EL (cell line): ENCODE measurements at places on chromosomes 3 and 15.

DNA sequence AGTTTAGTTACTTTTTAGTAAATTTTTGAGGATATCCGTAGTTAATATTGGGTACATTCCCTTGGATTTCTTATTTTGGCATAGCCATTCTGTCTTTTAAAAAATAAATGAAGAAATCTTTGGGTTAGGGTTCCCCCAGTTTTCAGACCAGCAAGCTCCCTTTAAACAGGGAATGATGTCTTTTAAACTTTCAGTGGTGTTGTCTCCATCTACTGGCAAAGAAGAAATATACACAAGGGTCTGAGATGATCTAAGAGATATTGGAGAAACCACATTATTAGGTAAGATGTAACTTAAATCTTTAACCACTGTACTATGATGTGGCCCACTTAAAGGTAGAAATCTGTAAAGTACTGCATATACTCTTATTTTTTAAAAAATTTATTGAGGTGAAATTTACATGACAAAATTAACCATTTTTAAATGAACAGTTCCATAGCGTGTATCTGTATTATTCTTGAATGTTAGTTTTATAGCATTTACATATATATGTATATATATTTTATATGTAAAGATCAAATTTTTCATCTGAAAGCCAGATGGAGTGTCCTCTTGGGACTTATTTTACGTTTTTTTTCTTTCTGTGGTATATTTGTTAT lies 35.1 kb upstream of the EIF3J start:
- peak; percentile 55 for DNase-seq

- DNase-seq, result no peak
These were observed 58.2 kb upstream of the SNRPA1 start for GRCh38 chr15:101353240-101353639.

- no peak for DNase-seq
These were observed 160.7 kb upstream of the TSC22D2 start for GRCh38 chr3:150247441-150247840.

- DNase-seq, result no peak
These were observed 1419.6 kb upstream of the ALCAM start for GRCh38 chr3:103947062-103947461.

DNA sequence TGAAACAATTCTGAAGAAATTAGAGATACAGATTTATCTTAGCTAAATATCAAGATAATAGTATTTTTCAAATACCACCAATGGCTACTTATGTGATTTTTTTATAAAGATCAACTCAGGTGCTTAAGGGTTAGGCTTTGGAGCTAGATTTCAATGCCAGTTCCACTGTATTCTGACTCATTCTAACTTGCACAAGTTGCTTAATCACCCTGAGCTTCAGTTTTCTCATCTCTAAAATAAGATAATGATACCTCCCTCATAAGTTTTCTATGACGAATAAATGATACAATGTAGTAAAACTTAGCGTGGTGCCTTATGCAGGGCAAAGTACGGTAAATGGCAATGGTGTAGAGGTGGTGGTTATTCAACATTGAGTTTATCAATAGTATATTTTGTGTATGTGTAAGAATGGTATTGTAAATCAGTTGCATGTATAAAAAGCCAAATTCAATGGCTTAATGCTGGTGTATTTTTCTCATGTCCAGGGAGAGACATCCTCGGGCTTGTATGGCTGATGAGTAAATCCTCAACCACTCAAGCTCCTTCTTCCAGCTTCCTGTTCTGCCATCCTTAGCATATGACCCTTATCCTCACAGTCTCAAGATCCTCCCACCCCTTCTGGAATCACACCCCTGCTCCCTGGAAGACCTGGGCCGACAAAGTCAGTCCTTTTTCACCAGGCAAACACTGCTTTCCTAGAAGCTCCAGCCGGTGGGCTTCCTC lies 505.9 kb upstream of the CFAP20DC start:
- DNase-seq, result no peak

DNA sequence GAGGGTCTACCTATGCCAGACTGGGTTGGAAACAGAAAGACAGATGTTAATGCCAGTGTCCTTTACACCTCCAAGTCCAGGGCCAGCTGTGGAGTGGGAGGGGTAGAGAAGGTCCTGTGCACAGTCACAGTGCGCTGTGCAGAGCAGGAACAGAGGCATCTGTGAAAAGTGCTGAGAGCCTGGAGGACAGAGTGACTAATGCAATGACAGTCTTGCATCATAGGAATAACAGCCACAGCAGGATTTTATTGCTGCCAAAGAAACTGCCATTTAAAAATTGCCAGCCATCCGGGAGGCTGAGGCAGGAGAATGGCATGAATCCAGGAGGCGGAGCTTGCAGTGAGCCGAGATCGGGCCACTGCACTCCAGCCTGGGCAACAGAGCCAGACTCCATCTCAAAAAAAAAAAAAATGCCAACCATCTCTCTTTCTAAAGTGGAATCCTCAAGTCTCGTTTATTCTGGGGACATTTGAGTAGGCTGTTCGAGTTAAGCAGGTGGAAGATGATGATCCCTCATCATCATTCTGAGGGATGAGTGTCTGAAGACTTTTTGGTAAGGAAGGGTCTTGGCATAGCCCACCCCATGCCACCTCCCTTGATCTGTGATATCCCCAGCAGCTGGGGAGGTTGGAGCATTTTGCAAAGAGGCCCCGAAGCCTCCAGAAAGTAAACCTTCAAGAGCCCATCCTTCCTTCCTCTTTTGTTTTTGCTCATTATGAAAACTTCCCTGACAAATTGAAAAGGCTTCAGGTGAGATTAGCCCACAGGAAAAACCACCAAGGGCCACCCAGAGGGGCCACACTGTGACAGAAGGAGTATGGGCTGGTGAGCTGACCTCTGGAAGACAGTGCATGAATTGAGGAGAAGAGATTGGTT lies 7.7 kb downstream of the CCR2 start:
- peak; percentile 78 for DNase-seq

GRCh38 chr3:186320862-186321568 lies 41.0 kb downstream of the DGKG start:
- DNase-seq, result peak; percentile 83

DNA sequence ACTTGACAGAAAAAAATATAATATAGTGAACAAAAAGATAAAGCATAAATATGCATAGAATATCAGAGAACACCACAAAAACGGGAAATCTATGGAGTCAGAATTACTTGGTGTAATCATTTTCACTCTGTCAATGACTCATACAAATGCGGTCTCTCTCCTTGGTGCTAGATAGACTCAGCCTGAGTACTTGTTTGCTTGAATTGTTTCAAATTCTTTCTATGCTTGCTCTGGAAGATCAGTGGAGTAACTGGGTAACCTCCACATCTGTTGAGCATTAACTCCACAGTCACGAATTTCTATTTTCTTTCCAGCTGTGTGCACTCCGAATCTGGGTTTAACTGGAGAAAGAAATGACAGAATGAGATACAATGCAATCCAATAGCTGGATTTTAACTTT lies 760.4 kb downstream of the ZPLD1 start:
- DNase-seq, result no peak

DNA sequence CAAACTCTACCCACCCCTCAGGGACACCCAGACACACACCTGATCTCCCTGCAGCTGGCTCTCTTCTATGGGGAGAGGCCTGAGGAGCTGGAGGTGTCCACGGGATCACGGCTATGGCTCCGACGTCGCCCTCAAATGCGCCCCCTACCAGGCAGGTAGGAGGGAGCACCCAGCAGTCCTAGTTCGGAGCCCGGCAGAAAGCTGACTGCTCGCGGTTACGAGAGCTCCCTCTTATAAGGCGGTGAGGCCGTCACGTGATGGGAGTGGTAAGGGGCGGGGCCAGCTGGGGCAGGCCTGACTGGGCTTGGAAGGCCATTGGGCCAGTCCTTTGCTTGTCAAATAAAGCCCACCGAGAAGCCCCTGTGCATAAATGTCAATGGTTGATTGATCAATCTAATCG lies at the start of gene PRR20G:
Gene PRR20G, minus strand, starts transcription at position 207 of the 400 bp plus-strand sequence. CDS start 681 bp downstream, outside the sequence.
- no peak for DNase-seq

GRCh38 chr3:140765246-140765645 lies 87.4 kb downstream of the TRIM42 start:
- DNase-seq, result no peak

- DNase-seq, result no peak
These were observed 366.4 kb upstream of the TRIM42 start for GRCh38 chr3:140311428-140311827.

DNA sequence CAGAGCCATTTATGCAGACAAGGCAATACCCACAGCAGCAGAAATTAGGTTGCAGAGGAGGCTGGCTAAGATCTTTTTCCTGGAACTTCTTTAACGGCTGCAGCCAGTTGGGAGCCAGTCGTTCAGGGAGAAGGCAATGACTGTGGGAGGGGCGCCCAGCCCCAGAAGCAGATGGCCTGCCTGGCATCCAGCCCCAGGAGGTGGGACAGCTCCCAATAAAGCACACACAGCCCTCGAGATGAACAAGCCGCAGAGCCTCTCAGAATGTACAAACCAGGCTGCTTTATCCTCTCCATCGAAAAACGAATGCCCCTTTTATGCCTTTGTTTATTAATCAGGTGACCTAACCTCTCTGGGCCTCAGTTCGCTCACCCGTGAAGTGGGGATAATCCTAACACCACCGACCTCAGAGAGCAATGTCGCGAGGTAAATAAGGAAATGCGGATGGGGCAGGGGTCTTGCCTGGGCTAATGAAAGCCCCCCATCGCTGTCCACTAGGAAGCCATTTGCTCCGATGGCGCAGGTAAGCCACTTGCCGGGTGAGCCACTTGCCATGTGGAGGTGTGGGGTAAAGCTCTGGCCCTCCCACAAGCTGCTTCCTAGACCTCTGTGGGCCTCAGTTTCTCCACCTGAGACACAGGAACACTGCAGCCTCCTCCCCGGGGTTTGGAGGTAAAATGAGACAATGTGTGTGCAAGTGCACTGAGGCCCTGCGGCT lies 35.8 kb downstream of the MGLL start:
- no peak for DNase-seq

DNA sequence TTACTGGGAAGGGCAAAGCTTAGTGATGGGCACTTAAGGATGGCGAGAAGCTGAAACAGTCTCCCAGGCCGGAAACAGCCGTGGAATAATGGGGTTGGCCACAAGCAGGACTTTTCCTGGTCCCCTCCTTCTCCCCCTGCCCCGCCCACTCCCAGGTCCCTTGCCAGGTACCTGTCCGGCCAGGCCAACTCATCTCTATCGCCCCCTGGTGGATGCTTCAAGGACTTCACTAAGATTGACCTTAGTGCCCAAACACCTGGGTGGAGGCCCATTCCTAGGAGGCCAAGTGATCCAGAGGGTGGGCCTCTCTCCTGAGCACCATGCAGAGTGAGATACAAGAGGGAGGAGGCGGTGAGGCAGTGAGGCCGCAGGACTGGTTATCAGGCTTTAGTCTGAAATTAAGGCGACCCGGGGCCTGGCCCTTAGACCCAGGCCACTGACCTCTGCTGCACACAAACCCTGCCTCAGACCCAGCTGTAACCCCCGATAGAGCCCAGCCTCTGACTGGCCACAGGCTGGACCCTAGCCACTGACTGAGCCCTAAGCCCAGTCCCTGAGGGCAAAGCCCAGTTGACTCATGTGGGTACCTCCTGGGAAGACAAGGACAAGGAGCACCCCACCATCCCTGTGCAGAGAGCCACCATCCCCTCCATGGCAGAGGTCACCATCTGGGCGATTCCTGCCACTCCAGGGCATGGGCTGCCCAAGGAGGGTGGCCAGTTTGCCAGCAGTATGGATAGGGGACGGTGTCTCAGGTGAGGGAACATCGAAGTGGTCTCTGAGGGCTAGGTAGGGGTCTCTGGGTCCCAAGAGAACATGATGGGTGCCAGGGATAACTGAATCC lies 37.6 kb downstream of the VIPR1 start:
- peak; percentile 17 for DNase-seq

GRCh38 chr3:108887121-108887520 lies 64.5 kb downstream of the TRAT1 start:
- no peak for DNase-seq

GRCh38 chr3:168034152-168034928 lies 61.4 kb downstream of the GOLIM4 start:
- DNase-seq, result peak; percentile 35

GRCh38 chr3:66494959-66495667 lies 5.7 kb downstream of the LRIG1 start:
- DNase-seq, result no peak

- DNase-seq, result no peak
These were observed 12.2 kb upstream of the NCKIPSD start for GRCh38 chr3:48697952-48698351.

DNA sequence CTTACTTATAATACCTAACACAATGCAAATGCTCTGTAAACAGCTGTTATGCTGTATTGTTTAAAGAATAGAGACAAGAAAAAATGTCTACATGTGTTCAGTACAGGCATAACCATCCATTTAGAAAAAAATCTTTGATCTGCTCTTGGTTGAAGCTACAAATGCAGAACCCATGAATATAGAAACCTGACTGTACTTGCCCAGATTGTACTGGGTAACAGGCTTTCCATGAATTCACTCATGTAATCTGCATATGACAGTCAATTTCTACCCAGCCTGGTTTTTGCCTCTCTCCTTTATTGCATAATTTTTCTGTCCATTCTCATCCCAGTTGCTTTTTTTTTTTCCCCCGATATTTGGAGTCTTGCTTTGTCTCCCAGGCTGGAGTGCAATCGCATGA lies 62.6 kb upstream of the ETV5 start:
- no peak for DNase-seq

DNA sequence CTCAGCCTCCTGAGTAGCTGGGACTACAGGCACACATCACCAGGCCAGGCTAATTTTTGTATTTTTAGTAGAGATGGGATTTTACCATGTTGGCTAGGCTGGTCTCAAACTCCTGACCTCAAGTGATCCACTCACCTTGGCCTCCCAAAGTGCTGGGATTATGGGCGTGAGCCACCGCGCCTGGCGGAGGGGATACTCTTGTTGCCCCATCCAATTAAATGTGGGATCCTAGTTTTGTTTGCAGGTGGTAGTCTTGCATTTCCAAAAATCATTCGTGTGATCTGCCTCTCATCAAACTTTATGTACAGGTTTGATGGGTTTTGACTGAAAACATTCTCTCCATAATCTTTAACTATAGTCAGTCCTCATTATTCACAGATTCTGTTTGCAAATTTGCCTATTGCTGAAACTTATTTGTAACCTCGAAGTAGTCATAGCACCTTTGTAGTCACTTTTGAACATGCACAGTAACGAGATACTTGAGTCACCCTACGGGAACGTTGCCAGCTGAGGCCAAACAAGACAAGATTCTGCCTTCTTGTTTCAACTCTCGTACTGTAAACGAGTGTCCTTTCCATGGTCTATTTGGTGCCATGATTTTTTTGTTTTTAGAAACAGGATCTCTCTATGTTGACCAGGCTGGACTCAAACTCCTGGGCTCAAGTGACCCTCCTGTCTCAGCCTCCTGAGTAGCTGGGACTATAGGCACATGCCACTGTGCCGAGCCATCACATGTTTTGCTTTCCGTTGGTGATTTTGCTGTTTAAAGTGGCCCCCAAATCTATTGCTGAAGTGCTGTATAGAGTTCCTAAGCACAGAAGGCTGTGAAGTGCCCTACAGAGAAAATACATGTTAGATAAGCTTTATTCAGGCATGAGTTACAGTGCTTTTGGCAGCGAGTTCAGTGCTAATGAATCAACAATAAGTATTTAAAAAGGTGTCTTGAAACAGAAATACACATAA lies 8.1 kb upstream of the MAPK6 start:
- peak; percentile 83 for DNase-seq
